ENCODE measurements at places on chromosomes 5 and 9.

DNA sequence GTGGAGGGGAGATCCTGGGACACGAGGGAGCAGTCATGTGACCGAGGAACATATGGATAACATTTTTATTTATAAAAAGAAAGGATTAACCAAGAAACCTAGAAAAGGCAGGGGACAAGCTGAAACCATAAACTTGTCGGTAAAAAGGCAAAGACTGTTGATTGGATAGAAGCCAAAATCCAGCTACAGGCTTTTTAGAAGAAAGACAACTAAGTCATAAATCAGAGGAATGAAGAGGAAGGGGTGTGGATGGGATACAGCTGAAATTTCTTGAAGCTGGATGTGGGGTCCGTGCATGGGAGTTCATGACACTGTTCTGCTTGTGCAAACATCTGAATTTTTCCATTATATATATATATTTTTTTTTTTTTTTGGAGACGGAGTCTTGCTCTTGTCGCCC is 110.7 kb upstream of the PHYKPL start:
- no peak for DNase-seq

DNA sequence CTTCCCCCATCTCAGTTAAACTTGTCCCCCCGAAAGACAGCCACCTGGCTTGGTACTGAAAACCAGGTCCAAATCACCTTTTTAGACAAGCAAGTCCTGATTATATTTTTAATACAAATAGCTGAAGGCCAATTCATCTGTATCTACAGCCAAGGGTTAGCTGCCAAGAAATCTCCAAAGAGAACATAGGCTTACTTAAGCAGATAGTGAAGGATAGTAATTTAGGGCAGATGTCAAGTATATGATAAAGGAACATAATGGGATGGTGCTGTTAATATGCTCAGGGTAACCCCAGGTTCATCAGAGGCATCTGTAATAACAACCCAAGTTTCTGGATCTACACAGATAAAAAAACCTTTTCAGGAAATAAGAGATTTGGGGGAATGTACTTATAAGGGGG is 133.0 kb downstream of the EBF1 start:
- DNase-seq = no peak

DNA sequence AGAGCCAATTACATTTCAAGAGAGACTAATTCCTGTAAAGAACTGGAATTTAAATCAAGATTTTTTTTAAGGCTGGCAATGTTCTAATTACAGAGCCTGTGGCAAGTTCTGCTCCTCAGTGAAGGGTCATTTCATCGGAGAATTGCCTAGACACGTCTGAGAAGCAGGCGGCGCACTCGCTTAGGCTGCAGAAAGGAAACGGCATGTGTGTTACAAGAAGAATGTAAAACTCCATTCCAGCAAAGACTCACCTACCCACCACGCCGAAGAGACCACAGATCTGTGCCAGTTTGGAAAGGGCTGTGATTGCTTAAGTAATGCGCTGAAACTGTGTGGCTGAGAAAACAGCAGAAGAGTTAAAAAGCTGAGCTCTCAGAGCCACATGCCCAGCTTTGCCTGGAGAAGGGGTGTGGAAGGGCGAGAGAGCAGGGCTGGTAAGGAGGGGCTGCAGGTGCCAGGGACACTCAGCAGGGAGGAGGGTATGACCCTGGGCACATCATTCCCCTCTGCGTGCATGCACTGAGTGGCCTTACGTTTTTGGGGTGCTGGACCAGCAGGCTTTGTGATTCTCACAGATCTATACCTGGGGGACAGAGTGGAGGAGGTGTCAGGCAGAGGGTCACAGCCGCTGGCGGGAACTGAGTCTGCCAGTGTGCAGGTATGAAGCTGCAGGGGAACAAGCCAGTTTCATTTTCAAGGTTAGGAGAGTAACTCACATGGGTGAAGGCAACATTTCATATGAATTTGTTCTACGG is 17.8 kb upstream of the SLC25A51 start:
- no peak for DNase-seq

- peak; percentile 86 for DNase-seq
Measured at GRCh38 chr9:136694163-136694871, 7.1 kb upstream of the AGPAT2 start.

DNA sequence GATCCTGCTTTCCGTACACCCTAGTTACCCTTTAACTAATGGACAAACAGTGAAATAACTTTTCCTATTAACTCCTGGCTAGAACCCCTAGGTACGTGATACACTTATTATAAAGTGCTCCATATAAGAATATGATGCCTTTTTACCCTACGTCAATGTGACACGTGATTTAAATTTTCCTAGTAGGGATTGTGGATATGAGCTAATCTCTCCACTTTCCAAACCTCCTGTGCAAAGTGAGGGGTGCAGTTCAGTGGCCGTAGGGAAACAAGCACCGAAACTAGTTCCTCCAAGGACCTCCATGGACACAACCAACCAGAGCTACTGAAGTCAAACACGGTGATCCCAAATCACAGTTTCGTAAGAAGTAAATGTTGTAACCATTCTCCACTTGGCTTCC is 19.3 kb downstream of the NFIB start:
- DNase-seq = no peak

DNA sequence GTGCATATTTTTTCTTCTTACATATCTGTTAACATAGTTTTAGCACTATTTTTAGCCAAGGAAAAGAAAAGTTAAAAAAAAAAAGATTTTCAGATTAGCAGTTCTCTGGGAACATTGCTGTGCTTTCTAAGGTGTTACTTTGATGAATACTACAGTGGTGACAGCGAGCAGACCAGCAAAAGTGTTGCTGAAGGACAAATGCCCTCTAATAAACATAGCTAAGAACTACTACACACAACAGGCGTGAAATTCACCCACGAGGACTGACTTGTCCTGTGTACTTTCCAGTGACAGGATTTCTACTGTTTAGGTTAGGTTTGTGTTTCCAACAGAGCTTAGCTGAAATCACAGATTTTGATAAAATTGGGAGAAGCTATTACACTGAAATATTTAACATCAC is 153.8 kb downstream of the HCN1 start:
- no peak for DNase-seq

DNA sequence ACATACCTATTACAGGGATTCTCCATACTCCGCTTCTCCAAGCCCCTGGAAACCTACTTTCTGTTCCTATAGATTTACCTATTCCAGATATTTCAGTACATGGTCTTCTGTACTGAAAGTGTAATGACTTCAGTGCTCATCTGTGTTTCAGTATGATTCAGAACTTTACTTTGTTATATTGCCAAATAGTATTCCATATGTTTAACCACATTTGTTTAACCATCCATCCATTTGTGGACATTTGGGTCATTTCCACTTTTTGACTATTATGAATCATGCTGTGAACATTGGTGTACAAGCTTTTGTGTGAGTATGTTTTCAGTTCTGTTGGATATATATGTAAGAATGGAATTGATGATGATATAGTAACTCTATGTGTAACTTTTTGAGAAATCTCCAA is 188.9 kb downstream of the PDZD2 start:
- DNase-seq = no peak

DNA sequence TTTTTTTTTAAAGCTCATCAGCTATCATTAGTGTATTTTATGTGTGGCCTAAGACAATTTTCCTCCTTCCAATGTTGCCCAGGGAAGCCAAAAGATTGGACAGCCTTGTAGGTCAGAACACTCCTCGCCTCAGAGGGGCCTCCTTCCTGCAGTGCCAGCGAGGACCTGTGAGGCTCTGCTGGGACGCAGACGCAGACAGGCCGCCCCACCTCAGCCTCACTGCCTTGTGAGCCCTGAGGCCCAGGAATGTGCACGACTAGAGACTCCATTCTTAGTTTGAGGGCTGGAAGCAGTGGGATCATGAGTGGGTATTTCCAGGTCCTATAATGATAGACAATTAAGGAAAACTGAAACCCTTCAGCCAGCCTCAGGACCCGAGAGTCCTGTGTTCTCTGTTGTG is 85.4 kb downstream of the PJA2 start:
- DNase-seq = no peak

- DNase-seq = no peak
Measured at GRCh38 chr5:59180515-59180914, 597.6 kb downstream of the RAB3C start.

- DNase-seq = no peak
Measured at GRCh38 chr9:128392302-128393144, 21.3 kb downstream of the URM1 start.

Measured in HT-29 (cell line).